Foreskin melanocyte (primary cell): ENCODE measurements at places on chromosomes 6 and 20.

DNA sequence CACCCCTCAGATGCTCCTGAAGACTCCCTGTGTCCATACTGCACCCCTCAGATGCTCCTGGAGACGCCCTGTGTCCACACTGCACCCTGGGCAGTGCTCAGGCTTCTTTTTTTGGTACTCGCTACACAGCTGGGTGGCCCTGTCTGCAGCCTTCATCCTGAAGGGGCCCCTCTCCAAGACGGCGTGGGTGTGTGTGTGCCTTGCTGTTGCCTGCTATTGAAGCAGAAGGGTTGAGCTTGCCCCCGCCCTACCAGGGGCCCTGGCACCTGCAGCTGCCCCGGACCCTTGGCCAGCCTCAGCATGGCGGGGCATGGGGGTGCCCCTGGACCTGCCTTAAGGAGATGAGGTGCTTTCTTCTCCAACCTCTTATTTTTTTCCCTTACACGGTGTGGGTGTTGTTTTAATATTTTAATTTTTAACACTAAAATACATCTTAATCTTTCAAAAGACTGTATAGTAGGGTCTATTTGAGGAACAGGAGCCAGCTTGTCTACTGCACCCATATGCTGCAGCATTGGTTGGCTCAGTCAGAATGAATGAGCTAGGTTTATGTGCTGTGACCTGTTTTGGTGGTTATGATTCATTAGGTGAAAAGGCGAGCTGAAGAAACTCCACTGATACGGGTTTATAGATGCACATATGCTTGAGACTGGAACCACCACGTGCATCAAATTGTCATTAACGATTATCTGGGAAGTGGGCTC, 135.9 kb downstream of the AGPAT4 start:
- no peak for DNase-seq

DNA sequence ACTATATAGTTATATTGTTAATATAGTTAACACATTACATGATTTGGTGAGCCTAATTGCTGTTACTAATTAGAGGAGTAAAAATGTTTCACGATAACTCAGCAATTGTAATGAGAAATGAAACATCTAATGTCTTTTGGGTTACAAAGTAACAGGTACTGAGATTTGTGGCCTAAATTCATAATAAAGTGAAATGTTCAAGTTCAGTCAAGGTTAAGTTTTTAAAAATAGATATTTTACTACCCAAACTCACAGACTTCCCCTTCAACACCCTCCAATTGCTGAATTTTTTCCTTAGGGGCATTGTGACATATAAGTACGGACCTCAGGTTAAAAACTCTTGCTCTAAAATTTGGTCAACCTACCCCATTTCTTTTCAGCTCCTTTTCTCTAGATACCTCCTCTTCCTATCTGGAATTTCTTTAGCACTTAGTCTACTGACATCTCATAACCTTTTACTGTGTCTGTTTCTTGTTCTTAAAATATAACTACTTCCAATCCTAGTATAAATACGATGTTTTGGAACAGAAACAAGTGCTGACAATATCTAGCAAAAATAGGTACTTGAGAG, 112.3 kb upstream of the PRSS16 start:
- DNase-seq: no peak

- DNase-seq: no peak
These were observed 548.2 kb downstream of the QKI start for GRCh38 chr6:163962627-163963117.

GRCh38 chr6:157832250-157832967, 9.4 kb downstream of the SNX9 start:
- DNase-seq: no peak

GRCh38 chr20:61505508-61505907, 253.4 kb downstream of the CDH4 start:
- DNase-seq: no peak

GRCh38 chr6:112665114-112665513, 318.0 kb downstream of the RFPL4B start:
- no peak for DNase-seq

DNA sequence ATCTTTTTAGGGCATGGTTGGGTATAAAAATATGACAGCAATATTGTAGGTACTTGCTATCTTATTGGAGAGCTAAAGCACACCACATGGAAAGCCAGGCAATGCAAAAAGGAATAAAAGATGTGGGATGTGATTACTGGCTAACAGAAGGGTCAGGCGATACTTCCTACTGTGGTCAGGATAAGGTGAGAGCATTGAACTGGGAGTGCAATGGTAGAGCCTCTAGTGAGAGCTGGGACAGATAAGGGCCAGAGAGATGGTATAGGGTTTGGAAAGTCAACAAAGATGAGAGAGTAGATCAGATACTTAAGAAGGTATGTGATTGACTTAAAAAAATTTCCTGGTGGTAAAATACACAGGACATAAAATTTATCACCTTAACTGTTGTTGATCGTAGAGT, 160.7 kb upstream of the MAN1A1 start:
- no peak for DNase-seq

GRCh38 chr20:35735826-35736470, 6.1 kb downstream of the RBM39 start:
- DNase-seq: no peak

- DNase-seq: peak; percentile 52
These were observed 268.0 kb downstream of the TFAP2A start for GRCh38 chr6:10146715-10147451.

- DNase-seq: no peak
These were observed 213.1 kb upstream of the STXBP5 start for GRCh38 chr6:146990821-146991798.

- DNase-seq: no peak
These were observed 89.2 kb downstream of the RPP40 start for GRCh38 chr6:4914420-4915159.

- no peak for DNase-seq
These were observed 127.0 kb downstream of the TBC1D7 start for GRCh38 chr6:13201336-13201735.

DNA sequence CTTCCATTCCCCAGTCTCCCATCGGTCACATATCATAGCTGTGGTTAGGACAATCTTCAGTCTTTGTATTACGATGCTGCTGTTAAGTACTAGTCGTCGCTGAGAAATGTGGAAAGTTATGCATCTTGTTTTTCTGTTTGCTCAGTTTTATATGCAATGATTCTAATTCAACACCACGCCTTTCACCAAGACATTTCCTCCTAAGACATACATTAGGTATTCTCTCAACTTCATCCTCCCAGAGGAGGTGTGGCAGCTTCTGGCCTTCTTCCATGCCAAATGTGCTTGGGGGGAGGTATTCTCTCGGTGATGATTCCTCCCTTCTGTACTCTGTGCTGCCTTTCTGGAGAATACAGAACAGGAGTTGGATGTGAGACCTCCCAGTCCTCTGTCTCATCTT, 66.1 kb downstream of the B4GALT5 start:
- no peak for DNase-seq

GRCh38 chr20:38692436-38693411, 31.6 kb upstream of the SLC32A1 start:
- DNase-seq: peak; percentile 52

DNA sequence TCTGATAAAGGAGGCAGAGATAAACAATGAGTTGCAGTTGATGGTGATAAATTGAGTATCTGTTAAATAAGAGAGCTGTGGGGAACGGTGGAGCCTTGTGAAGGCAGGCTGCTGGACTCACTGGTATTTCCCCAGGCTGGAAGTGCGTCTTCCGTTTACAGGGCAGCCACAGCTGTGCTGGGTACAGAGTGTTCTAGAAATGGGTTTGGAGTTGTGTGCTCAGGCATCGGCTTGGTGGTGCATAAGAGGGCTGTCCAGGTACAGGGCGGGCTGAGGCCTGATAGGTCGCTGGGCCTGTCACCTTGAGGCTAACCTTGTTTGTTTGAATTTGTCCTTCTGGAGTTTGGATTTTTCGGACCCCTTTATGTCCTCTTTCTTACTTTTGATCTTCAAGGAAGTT, 39.3 kb downstream of the ARID1B start:
- DNase-seq: peak; percentile 57

GRCh38 chr6:38933426-38933825, 115.2 kb upstream of the GLP1R start:
- peak; percentile 1 for DNase-seq

DNA sequence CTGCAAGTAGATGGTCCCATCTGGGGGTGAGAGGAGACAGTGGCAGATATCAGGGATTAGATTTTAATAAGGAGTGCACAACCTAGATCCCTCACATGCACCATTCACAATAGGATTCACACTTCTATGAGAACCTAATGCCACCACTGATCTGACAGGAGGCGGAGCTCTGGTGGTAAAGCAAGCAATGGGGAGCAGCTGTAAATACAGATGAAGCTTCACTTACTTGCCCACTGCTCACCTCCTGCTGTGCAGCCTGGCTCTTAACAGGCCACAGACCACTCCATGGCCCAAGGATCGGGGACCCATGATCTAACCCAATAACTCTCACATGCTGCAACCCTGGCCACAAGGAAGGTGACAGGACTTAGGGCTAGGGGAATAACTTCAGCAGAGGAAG, 75.4 kb downstream of the ZNF133 start:
- no peak for DNase-seq

GRCh38 chr6:35078226-35078850, 62.8 kb downstream of the TCP11 start:
- DNase-seq: no peak

DNA sequence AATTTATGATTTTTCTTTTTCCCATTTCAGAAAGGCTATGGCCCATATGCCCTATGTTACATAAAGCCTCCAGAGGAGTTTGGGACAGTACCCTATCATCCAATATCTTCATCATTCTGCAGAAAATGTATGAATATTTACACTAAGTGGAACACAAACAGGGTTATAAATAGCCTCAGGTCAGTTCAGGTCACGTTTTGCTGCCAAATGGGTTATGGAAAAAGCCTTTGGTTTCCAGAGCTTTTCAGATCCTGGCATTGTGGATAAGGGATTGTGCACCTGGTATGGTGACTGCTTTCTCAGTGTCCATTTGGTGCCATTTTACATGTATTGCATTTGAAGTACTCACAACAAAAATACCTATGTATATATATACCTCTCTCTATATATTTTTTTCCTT, 29.4 kb downstream of the UTRN start:
- DNase-seq: no peak

GRCh38 chr6:130516604-130517003, 150.8 kb downstream of the TMEM200A start:
- DNase-seq: no peak

- DNase-seq: no peak
These were observed 5.9 kb downstream of the FOXA2 start for GRCh38 chr20:22578221-22579118.

GRCh38 chr6:119636060-119636459, 286.5 kb upstream of the MAN1A1 start:
- no peak for DNase-seq

DNA sequence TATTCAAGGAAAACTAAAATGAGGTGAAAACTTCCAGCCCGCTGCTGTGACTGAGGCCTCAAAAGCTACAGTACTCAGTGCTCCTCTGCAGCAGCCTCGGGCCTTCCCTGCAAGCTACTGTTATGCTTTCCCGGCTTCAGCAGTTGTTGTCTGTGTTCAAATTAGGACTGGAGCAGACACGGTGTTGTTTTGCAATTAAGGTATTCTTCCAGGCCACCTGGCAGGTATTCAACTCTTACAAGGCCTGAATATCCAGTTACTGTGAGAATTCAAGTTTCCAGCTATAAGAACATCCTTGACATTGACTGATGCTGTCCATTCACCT, 10.7 kb downstream of the TXNDC5 start:
- no peak for DNase-seq

- DNase-seq: no peak
These were observed 107.2 kb upstream of the GGTLC1 start for GRCh38 chr20:24095756-24096155.

- no peak for DNase-seq
These were observed 21.1 kb upstream of the IPCEF1 start for GRCh38 chr6:154377726-154378125.
